Stimulated activated CD8-positive, alpha-beta memory T cell treated with anti-CD3 and anti-CD28 coated beads, Interleukin-2, amount 100 ng/mL, for 1 hour (primary cell): ENCODE measurements at places on chromosomes 3 and 15.

- DNase-seq, result no peak
Observed at GRCh38 chr15:55685286-55685685, 57.7 kb downstream of the PRTG start.

DNA sequence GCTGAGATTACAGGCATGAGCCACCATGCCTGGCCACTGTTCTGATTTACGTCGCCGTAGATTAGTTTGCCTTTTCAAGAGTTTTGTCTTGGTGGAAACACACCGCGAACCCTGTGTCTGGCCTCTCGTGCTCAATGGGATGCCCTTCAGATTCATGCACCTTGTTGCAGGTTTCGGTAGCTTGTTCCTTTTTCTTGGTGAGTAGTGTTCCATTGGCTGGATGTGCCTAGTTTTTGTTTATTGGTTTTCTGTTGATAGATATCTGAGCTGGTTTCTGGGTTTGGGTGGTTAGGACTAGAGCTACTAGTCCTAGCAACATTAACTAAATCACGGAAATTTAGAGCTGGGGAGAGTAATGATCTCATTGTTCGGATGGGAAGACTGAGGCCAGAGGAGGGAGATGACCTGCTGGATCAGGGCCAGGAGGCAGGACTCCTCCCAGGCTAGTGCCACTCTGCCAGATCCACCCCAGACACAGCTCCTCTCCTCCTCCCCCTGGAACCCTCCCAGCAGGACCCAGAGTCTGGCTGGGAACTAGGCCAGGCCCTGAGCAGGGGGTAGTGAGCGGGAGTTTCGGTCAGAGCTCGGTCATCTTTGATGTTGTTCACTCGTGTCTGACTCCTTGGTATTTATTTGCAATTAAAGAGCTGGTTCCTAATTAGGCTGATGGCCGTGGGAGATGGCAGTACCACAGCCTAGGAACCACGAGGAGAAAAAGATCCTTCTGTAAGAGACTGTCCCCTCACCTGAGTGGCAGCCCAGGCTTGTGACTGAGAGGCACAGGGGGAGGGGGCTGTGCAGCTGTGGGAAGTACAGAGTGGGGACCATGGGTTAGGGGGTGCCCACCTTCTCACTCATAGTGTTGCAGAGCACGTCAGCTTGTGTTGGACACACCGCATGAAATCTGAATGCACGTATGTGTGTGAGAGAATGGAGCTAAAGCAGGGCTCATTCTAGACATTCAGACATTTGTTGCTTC lies 73.4 kb downstream of the SMAD6 start:
- no peak for DNase-seq

- no peak for DNase-seq
Observed at GRCh38 chr3:183393625-183394024, 34.8 kb downstream of the MCF2L2 start.

- DNase-seq, result no peak
Observed at GRCh38 chr15:82951472-82952157, 905 bp downstream of the HOMER2 start.

DNA sequence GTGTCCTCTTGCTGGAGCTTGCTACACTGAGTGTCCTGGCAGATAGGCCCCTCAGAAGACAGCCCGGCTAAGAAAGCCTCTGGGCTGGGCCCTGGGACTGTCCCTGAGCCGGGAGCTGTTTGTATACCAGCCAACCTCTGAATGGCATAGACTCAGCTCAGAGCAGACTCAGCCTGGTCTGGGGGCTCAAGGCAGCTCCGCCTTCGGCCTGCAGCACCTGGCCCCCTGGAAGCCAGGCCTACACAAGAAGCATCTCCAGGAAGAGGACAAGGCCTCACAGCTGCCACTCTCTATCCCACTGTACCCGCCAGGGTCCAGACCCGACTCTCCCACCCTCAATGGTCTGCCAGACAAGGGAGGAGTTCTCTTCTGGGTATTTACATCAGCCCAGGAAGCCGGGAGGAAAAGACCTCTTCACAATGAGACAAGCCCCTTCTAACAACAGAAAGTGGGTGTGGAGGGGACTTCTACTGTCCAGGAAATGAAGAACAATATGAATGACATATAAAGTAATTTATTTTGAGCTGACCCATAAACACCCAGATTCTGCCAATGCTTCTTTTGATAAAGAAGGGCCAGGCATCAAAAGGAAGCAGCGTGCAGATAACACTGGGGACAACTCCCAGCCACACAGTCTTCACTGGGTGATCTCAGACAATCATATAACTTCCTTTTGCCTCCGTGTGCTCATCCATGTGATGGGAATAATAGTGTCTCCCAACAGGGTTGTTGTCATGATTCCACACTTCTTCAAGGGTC lies 110.2 kb downstream of the TPRA1 start:
- no peak for DNase-seq

- no peak for DNase-seq
Observed at GRCh38 chr15:79089890-79090486, 592 bp downstream of the RASGRF1 start.

- no peak for DNase-seq
Observed at GRCh38 chr15:90301707-90302300, 36.3 kb downstream of the NGRN start.

- no peak for DNase-seq
Observed at GRCh38 chr3:23041918-23042696, 161.0 kb upstream of the UBE2E2 start.

DNA sequence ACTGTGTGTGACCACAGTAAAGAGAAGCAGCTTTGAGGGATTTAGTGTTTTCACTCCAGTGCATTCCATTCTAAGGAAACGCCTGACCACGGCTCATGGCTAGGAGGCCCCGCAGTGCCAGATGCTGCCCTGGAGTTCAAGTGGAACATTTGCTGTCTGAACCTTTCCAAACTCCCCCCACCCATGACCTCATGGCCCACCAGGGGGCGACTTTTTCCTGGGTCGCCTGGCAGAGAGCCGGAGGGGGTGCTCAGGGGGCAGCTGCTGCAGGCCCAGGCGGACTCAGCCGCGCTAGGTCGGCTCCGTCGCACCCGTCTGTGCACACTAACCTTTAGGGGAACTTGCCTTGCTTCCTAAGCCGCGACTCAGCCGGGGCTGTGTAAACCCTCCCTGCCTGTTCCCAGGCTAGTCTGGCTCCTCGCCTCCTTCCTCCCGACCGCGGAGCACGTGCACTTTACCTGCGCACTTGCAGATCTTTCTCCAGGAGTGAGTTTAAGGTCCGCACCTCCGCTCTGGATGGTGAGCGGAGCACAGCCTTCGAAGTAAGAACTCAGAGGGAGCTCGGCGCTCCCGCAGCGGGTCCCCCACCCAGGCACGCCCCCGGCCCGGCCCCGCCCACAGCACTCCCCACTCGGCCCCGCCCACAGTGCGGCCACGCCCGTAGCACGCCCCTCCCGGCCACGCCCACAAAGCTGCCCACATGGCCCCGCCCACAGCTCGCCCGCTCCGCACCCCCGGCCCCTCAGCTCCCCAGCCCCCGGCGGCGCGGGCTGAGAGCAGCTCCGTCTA lies at the start of gene OCA2:
Gene OCA2 (minus strand): TSS at position 550 of the 789 bp plus-strand sequence. CDS start 17,441 bp downstream, outside the sequence.
- no peak for DNase-seq

DNA sequence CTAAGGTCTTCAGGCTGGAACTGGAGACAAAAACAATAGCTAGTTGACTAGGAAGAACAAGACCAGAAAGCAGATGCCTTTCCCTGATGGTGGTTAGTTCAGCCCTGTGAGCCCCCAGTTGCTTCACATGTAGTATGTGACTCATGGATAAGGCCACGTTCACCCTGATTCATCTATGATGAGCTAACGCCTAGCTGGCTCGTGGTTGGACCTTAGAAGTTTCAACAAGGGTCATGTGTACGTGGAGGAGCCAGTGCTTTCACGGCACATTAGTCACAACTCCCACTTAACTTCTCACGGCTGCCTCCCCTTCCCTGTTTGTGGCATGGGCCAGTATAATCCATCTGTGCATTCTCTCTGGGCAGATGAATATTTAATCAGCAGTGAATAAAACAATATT lies 20.6 kb downstream of the COL8A1 start:
- DNase-seq, result no peak

GRCh38 chr15:55789066-55789660 lies 46.2 kb upstream of the PRTG start:
- no peak for DNase-seq

DNA sequence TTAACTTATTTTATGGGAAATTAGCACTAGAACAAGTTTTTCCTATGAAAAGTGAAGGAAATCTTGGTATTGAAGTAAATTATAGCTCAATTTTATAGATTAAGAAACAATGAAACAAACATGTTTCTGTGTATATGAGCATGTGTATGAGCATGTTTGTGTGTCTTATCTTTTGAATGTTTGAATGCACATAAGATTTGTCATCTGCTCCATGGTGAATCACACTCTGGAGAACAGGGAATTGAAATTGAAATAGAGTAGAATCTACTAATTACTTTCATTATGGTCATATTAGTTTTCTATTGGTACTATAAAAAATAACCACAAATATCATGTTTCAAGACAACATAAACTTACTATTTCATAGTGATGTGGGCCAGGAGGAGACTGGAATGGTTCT lies 646.6 kb downstream of the OTOL1 start:
- DNase-seq, result no peak

GRCh38 chr3:17581421-17582080 lies 160.9 kb downstream of the TBC1D5 start:
- DNase-seq, result no peak

DNA sequence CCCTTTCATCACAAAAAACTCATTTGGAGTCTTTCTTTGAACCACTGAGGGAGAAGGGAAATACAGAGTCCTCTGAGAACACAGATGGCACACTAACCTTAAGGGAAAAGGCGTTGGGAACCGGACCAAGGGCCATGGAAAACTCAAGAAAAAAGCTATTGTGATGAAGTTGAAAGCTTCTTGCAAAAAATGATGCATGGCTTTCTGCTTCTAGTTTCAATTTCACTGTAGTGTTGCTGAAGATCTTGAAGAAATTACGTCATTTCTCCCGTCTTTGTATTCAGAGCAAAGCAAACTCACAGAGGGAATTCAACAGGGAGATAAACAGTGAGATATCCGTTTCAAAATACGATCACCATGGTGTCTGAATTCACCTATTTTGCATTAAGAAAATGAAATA lies 642.3 kb upstream of the ADAMTS9 start:
- DNase-seq, result no peak

- no peak for DNase-seq
Observed at GRCh38 chr15:48144889-48145288, 24.1 kb downstream of the SLC24A5 start.

- no peak for DNase-seq
Observed at GRCh38 chr3:138625707-138626365, 17.3 kb downstream of the FAIM start.

DNA sequence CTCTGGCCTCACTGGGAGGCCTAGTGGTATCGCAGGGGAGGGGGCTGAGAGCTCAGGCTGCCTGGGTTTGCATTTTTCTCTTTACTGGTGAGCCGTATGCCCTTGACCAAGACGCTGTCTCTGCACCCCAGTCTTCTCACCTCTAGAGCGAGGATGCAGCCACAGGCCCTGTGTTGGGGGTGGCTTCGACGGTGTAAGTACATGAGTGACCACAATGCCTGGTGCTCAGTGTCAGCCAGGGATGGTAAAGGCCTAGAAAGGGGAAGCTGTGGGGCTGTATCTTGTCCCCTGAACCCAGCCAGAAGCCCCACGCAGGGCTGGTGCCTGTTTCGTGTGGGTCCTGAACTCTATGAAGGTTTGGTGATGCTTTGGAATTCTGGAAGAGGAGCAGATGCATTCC lies 19.8 kb downstream of the SYNM start:
- no peak for DNase-seq

DNA sequence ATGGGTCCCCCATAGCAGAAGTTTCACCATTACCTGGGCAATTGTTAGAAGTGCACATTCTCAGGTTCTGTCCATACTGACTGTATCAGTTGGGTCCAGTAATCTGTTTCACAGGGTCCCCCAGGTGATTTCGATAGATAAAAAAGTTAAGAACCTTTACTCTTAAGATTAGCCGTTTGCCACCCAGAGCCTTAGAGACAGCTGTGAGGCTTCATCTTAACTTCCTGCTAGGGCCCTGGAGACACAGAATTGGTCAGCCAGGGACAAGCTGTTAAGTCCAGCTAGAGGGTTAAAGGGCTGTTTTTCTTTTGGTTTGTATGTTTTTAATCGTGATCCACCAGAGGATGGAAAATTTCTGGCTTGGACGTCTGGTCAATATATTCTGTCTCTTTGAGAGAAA lies 6.7 kb downstream of the FAM162A start:
- DNase-seq, result no peak

DNA sequence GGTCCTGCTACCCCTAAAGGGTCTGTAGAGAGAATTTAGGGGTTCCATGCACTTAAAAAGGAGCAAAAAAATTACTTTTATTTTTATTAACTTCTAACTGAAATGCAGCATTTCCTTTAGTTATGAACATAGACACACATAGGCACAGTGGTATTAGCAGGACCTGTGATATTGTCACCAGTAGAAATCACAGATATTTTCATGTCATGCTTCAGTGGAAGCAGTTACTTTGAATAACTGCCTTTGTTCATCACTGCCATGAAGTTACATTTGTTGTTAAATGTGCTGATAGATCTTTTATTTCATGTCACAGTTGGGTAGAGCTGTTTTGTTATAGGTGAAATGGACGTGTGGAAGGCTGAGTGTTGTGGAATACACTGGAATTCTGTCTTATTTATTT lies 37.4 kb downstream of the TRAK1 start:
- no peak for DNase-seq

DNA sequence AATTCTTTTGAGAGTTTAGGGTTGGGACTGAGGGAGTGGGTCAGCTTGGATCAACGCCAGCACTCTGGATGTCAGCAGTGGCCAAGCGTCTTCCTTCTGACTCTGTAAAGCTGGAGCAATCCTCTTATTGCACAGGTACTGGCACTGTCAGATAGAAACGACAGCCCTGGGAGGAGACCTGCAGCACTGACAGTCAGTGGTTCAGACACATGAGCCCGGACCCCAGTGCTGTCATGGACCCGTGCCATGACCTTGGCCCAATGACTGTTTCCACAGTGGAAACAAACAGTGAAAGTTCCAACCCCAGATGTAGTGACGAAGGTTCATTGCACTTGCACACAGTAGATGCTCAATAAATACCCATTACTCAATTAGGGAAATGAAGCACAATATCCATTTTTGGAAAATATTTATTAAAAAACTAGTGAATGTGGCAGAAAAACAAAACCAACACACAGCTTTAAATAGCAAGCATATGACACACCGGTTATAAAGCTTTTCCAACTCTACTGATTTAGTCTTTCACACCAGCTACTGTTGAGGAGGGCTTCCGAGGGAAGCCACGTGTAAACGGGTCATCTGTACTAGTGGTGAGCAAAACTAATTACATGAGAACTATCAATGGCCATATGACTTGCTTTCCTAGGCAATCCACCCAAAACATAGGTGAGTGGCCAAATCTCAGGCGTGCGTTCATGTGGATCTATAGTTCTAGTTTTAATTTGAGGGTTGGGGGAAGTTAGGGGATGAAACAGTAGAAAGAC lies 22.1 kb downstream of the SIAH2 start:
- DNase-seq, result no peak

DNA sequence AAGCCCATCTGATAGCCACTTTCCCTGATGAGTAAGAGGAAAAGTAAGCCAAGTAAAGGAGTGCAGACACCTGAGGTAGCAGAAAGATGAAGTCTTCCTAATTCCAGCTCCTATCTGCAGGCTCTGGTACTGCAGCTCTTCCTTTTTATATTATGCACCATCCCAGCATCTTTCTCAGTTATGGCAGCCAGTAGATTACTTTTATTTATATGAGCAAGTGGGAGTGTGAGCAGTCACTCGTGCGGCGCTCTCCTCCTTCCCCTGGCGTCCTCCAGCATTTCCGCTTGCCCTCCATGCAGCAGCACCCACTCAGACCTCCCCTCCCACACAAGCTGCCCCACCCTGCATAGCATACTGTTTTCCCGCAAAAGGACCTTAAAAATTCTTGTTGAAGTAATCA lies 465.9 kb upstream of the DPPA4 start:
- DNase-seq, result no peak
